ENCODE measurements at places on chromosomes 12 and 14. TPM values are rescaled to one million over a fixed set of nuclear protein-coding genes. Genes with fewer than 3 reads are reported as not detected.

Gene OVCH1
- not detected for total RNA-seq

Gene BCL2L14
- total RNA-seq = not detected

Gene RASSF8
- total RNA-seq = 80.6 TPM

Gene TEX52
- not detected for total RNA-seq

Gene SETD3
- 66.7 TPM for total RNA-seq

Gene ZFC3H1
- 45.1 TPM for total RNA-seq

Gene CELA1
- total RNA-seq = not detected

Gene AICDA
- not detected for total RNA-seq

Gene IGF1
- 0.22 TPM for total RNA-seq

Gene OR6C4
- not detected for total RNA-seq

Gene ARHGDIB
- total RNA-seq = 46.7 TPM

Gene SLC25A47
- not detected for total RNA-seq

Gene KLRD1
- total RNA-seq = 0.22 TPM

Gene B4GALNT1
- 5.3 TPM for total RNA-seq

Gene OR10G2
- not detected for total RNA-seq

Gene KRT74
- not detected for total RNA-seq

Gene C14orf39
- not detected for total RNA-seq

Gene IAPP
- total RNA-seq = not detected

Gene C1QL4
- total RNA-seq = under 0.01 TPM

Gene HCAR1
- total RNA-seq = 0.72 TPM

Gene OLR1
- total RNA-seq = 8.7 TPM

Gene SYNDIG1L
- total RNA-seq = not detected

Gene BCAT1
- total RNA-seq = 318 TPM

Gene KRT73
- not detected for total RNA-seq

Gene IKZF4
- 4.9 TPM for total RNA-seq

Gene SOS2
- 26.6 TPM for total RNA-seq

Gene PRPH
- not detected for total RNA-seq

Gene KRT71
- total RNA-seq = not detected

Gene RGS6
- not detected for total RNA-seq

Gene SRRM4
- total RNA-seq = not detected

Gene KIF5A
- under 0.01 TPM for total RNA-seq
